Gastroesophageal sphincter (tissue), 4 donors: ENCODE measurements at places on chromosomes 2 and 18. TPM values are rescaled to one million over a fixed set of nuclear protein-coding genes. Genes with fewer than 3 reads are reported as not detected.

DNA sequence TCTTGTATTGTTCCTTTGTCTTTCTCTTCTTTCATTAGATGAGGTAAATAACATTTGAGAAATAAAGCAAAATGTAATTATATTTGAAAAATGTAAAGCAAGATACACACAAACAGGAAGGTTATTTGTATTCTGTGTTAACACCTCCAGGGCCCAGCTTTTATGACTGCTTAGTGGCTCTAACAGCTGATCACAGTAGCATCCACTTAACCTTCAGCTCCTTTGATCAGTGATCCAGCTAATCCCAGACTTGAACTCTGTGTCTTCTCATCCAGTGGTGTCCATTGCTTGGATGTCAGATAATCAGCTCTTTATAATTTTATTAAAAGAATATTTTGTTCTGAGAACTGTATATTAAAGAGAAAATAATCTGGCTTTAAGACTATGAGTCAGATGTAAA, 44.5 kb downstream of the PSMD14 start:
- no peak for ATAC-seq

GRCh38 chr2:199692489-199692888, 158.5 kb downstream of the FTCDNL1 start:
- no peak for ATAC-seq

DNA sequence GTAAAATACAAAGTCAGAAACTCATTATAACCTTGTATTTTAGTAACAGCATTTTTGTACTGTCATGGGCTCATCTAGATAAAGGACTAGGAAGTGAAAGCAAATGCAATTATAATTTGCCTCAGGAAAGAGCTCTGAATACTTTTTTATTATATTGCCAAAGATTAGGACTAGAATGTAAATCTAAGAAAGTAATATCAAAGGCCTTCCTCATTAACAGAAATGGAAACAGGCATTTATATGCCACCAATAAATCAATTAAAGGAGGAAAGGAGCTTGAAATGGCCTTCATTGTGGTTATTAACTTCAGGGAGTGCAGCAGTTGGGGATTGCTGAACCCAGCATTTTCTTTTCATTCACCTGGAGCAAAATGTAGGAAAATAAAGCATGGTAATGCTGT, 39.6 kb downstream of the DTNA start:
- ATAC-seq: no peak

GRCh38 chr2:71894261-71894660, 253.4 kb downstream of the CYP26B1 start:
- no peak for ATAC-seq

- ATAC-seq: no peak
Observed at GRCh38 chr2:25585189-25585588, 88.2 kb downstream of the DTNB start.

GRCh38 chr2:178271629-178272333, 77.5 kb downstream of the OSBPL6 start:
- ATAC-seq: peak; percentile 83

- ATAC-seq: no peak
Observed at GRCh38 chr2:82667491-82667890, 1791.6 kb downstream of the SUCLG1 start.

- no peak for ATAC-seq
Observed at GRCh38 chr2:107064750-107065149, 178.8 kb upstream of the ST6GAL2 start.

DNA sequence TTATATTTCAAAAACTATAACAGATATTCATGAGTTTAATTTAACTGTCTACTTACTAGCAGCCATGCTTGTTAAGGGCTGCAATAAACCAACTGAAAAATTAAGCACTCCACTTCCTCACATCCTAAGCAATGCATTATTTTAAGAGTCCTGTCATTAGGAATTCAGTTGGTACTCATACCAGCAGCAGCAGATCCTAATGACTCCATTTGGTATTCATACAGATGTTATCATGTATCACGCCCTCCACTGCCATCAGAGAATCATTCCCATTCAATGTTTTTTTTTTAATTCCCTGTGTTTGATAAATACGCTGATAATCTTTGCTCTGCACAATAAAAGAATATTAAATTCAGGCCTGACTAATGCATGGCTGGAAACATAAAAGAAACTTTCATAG, 236.8 kb downstream of the AFF3 start:
- ATAC-seq: no peak

GRCh38 chr18:24231773-24232735, 93.2 kb downstream of the CABYR start:
- ATAC-seq: peak; percentile 73

- ATAC-seq: no peak
Observed at GRCh38 chr2:222752746-222753145, 81.3 kb downstream of the MOGAT1 start.

DNA sequence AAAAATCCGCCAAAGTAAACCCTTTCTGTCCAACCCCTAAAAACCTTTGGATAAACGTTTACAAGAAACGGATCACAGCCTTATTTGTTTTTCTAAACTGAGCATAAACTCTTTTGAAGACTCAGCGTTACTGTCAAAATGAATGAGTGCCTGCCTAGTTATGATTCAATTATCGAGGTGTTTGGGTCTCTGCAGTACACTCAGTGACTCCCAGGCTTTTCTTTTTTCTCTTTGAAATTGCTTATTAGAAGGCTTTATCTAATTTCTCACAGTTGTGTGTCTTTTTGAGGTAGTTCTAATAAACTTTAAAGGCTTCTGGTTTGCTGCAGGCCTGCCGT, 663 bp downstream of the RHBDD1 start:
- ATAC-seq: no peak

- peak; percentile 70 for ATAC-seq
Observed at GRCh38 chr2:198214114-198214596, 409.8 kb downstream of the PLCL1 start.

DNA sequence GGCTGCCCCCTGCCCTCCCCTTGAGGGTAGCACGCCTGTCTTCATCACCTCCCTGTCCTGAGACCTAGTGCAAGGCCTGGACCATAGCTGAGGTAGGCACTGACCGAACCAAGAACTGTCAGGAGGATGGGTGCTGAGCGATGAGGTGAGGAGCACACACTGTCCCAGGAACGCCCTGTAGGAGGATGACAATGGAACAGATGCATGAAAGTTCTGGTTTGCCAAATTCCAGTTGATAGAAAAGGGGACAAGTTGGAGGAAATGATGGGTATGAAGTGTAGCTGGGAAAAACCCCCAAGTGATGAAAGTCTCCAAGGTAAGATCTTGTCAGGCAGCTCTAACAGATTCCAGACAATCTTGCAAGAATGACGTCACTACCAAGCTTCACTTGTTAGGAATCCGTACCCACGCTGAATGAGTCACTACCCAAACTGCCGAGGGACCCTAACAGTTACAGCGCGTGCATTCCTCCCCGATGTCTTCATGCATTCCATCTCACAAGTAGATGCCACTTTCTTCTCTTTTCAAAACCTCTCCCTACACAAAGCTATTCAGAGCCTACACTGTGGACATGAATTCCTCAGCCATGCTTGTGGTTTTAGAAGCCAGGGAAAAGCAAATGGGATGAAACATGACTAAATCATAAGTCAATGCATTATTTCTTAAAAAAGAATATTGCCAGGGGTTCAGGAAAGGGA, 27.6 kb downstream of the MRPL33 start:
- ATAC-seq: peak; percentile 93

- no peak for ATAC-seq
Observed at GRCh38 chr2:48258481-48259149, 271.3 kb upstream of the STON1 start.

DNA sequence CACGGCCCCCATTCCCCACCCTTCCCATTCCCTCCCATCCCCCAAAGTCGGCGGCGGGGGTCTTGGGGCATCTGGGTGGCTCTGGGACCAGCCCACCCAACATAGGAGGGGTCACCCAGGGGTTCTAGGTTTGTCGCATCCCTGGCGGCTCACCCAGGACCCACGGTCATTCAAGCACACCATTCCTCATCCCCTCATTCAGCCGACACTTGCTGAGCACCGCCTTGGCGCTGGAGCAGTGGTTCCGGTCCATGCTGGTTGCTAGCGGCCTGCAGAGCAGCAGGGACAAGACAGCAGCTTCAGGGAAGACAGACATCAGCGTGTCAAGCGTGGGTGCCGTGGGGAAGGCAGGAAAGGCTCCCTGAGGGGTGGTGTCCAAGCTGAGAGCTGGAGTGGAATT, 50.5 kb upstream of the OTOS start:
- ATAC-seq: no peak

GRCh38 chr2:222561817-222562645, 93.9 kb downstream of the FARSB start:
- peak; percentile 58 for ATAC-seq

GRCh38 chr2:8312221-8312620, 369.6 kb upstream of the ID2 start:
- ATAC-seq: no peak

- peak; percentile 83 for ATAC-seq
Observed at GRCh38 chr2:30225131-30225762, 6.1 kb upstream of the LBH start.

- ATAC-seq: no peak
Observed at GRCh38 chr2:45068571-45069140, 59.4 kb upstream of the SIX2 start.

DNA sequence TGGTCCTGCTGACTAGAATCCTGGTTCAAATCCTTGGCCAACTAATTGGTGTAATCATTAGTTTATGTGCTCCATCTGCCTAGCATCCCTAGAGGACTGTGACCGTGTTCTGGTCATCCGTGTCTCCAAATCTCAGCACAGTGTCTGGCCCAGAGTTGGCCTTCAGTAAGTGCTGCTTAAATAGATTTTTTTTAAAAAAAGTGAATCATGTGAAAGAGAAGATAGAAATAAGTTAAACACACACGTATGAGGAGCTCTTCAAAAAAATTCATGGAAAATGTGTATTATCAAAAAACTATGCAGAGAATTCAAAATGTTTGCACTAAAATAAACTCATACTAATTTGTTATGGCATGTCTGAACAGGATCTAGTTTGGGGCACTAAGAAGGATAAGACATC, 129.3 kb upstream of the TLK1 start:
- ATAC-seq: no peak

GRCh38 chr2:124874219-124874618, 849.1 kb downstream of the CNTNAP5 start:
- ATAC-seq: no peak

- ATAC-seq: no peak
Observed at GRCh38 chr2:76711490-76711889, 810.7 kb downstream of the LRRTM4 start.

GRCh38 chr2:174617120-174617519, 19.5 kb upstream of the WIPF1 start:
- peak; percentile 65 for ATAC-seq

DNA sequence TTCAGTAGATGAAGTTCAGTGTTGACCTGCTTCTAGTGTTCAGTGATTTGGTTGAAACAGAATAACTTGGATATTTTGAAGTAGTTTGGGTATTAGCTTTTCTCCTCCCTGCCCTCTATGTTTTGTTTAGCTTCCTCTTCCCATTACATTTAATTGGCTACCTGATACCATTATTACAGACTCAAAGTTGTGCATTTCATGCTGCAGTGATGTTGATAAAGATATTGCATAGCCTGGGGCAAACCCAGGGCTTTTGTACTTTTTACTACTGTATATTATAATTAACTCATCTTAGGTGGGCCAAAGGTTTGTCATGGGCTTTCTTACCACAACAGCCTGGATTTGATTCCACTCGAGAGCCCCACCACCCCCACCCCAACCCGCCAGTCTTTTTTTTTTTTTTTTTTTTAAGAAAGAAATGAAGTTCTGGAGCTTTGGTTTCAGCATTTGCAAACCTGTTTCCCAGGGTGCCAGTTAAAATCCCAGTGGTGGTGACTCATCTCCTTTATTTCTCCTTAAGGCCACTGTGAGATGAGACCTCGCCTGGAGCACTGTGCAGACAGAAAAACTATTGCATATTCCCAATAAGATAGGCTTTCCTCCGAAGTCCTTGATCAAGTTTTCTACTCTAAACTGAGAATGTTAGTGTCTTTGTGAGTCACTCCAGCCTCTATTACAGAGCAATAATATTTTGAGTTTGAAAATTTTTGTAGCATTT, 393.7 kb upstream of the FANCL start:
- ATAC-seq: no peak

GRCh38 chr2:20594957-20595356, 55.9 kb downstream of the HS1BP3 start:
- no peak for ATAC-seq

DNA sequence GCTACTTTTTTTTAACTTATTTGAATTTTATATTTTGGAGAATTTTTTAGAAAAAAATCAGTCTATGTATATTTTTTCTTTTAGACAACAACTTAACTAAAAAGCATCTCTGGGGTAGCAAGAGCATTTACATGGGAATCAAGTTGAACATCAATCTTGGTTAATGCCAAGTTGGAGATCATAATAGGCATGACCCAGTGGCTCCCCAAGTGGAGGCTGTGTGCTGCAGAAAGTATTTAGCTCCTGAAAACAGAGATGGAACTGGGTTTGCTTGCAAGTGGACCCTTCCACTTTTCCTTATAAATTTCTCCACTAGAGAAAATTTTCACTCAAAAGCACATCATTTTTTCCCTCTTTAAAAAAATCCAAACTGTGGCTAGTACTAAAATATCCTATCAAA, 23.9 kb upstream of the CAVIN2 start:
- no peak for ATAC-seq

- ATAC-seq: no peak
Observed at GRCh38 chr2:235770909-235771820, 277.3 kb downstream of the AGAP1 start.

DNA sequence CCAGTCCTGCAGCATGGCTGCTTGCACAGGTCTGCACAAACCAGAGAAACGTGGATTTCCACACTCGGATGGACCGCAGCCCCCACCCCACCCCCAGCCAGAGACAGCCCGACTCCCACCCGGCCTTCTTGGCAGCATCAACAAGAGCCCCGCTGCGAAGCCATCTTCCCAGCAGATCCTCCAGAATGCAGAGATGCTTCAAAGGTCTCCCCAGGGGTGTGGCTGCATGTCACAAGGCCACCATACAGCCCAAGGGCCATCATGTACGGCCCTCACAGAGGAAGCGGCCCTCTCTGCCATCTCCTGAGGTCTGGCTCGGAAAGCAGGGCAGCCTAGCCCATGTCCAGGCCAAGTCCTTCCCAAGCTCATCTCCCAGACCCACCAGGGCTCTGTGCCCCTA, 11.5 kb downstream of the DNMT3A start:
- no peak for ATAC-seq

RGPD3 gene
- total RNA-seq: 0.77 TPM

ANKRD53 gene
- 1.0 TPM for total RNA-seq

VWA3B gene
- total RNA-seq: not detected

FAHD2A gene
- total RNA-seq: 6.5 TPM

VAMP5 gene
- total RNA-seq: 56.5 TPM

SPP2 gene
- total RNA-seq: not detected

ZEB2 gene
- total RNA-seq: 42.3 TPM

GPC1 gene
- total RNA-seq: 42.6 TPM

TRAPPC8 gene
- total RNA-seq: 40.0 TPM

ZNF521 gene
- 29.3 TPM for total RNA-seq

RUFY4 gene
- total RNA-seq: not detected

TCF4 gene
- total RNA-seq: 74.9 TPM

TEKT4 gene
- not detected for total RNA-seq

UCN gene
- total RNA-seq: 1.7 TPM

ANKRD30B gene
- not detected for total RNA-seq

ROCK2 gene
- 124 TPM for total RNA-seq
